ENCODE measurements at places on chromosomes 7 and 10.

DNA sequence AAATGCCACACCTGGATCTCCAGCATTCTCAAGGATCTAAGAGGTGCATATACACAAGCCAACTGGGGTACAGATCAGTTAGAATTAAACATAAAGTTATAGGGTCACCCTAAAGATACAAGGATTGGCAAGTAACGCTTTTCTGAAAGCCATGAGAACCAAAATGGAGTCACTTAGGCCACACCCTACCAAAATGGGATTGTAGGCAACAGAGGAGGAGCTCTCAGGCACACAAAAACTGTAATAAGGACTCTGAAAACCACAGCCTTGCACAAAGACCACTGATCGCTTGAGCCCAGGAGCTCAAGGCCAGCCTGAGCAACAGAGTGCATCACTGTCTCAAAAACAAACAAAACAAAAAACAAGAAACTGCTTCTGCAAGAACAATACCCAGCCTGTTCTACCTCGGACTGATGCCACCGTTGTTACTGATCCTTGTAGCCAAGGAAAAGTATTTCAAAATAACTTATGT is 35.5 kb downstream of the SVOPL start:
- DNase-seq: no peak

DNA sequence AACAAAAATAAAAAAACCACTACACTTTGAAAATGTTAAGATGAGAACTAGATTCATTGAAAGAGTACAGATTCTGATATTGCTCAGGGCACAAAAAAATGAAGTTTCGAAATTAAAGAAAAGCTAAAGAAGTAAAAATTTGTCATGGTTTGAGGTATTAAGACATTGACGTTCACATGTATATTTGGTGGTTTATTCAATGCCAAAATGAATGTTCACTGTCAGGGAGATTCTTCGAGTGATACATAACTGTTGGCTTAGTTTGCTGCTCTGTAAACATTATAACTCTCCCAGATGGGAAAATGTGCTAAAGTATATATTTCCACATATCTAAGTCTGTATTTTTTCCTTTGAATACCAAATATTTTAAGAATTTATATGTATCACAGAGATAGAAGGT is 345.0 kb downstream of the SEMA3D start:
- DNase-seq: no peak

GRCh38 chr10:3054851-3055199 is 12.5 kb upstream of the PFKP start:
- no peak for DNase-seq

DNA sequence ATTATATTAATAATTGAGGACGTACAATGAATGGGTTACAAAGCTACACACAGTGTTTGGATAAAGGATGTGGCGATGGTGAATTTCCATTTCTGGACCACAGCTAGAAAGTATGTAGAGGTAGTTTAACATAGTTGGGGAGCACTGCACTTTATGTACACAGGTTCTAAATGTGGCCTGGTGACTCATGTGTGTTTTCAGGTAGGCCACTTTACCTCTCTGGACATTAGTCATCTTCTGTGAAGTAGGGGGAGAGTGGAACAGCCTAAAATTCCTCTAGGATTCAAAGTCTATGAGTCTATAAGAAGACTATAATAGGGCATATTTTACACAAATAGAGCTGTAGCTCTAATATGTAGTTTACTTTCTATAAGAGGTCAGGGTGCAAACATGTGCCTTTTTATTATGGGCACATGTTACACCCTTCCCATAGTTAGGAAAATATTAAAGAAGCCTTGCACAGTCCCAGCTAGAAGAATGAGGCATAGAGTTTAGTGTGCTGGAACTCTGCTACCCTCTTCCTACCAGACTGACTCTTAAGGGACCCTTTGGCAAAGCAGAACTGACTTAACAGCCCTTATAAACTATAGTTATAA is 594.9 kb downstream of the LRMDA start:
- DNase-seq: no peak

DNA sequence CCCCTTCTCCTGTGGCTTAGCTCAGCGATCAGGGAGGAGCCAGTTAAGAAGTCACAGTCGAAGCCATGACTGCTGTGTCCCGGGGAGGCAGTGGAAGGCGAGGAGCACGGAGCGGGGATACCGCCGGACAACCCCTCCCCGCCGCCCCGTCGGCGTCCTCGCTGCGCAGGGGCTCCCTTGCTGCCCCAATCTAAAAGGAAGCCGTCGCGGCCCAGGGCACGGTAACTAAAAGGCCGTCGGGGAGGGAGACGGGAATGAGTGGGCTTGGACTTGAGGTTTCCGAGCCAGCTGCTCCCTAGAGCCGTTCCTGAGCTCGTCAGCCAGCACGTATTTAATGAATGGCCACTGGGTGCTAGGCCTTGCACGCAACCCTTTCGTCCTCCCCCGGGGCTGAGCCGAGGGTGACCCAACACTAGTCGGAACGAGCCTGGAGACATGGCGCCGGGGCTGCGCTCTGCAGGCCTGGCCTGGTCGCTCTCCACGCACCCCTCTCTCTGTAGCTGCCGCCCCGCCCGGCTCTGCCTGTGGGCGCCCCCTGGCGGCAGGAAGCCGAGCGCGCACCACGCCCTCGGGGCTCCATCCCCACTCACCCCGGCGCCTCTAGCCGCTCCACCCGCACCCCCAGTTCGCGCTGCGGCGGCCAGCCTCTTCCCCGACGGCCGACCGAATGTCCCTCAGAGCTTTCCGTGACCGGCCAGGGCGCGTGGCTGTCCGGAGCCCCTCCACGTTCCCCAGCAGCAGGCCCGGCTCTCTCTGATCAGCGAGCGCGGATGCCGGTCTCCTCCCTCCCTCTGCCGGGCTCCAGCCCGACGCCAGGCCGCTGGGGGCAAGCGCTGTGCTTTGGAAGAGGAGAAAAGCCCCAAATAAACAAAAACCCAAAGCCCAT is 29.3 kb upstream of the KCNK18 start:
- peak; percentile 39 for DNase-seq

DNA sequence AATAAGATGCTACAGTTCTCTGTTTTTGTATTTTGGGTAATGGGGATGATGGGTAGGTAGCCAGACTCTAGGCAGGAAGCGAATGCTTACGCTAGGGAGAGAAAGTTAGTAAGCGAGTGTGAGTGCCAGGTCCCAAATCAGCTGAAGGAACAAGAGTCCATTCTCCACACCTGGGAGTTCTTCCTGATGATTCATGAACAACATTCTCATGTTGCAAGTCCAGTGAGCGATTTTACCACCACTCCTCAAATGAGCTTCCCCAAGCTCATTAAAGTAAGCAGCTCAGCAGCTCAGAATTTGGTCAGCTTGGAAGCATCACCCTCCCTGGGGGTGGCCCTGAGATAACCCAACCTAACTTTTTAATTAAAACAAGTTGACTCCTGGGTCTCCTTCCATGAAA is 27.3 kb downstream of the SH3PXD2A start:
- no peak for DNase-seq

DNA sequence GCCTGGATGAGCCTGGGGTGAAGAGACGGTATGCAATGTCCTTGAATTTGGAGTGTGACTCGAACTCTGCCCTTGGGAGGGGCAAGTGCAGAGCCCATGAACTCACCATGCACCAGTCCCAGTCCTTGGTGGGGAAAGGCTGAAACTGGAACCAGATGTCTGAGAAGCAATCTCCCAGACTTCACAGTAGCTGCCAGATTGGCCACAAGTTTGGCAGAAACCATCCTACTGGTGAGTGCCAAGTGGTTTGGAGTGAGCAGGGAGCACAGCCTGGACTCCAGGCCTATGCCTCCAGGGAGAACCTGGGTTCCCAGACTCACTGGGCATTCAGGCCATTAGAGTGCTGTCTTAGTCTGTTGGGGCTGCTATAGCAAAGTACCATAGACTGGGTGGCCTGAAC is 99.6 kb upstream of the LYZL1 start:
- no peak for DNase-seq

DNA sequence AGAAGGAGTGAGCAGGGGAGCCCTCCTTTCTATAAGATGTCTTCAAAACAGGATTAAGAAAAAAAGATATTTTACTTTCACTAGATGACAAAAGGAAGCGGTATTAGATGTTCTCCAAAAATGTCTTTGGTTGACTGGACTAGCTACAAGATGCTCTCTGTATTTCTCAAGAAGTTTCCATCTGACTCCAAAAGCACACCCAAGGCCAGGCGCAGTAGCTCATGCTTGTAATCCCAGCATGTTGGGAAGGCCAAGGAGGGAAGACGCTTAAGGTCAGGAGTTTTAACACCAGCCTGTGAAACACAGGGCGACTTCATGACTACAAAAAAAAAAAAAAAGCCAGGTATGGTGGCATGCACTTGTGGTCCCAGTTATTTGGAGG is 84.5 kb downstream of the PIP4K2A start:
- DNase-seq: no peak

DNA sequence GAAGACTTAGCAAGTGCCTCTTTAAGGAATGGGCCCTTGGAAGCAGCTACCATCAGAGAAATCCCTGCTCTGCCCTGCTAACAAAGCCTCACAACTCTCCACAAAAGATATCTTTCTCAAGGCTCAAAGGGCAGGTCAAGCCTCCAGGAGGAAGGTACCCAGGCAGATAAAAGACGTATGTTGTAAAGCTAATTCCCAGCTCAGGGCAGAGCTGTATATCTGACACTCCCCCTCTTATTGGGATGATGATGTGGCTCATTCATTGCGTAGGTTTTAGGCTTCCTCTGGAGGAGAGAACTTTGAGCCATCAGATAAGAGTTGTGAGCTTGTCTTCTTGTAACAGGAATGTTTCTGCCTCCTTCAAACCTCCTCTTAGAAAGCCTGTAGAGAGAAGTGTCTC is 145.4 kb downstream of the CALN1 start:
- no peak for DNase-seq

- no peak for DNase-seq
Measured at GRCh38 chr7:135991322-135991721, 14.2 kb upstream of the MTPN start.

- no peak for DNase-seq
Measured at GRCh38 chr10:47400786-47401185, 16.7 kb upstream of the ZNF488 start.

DNA sequence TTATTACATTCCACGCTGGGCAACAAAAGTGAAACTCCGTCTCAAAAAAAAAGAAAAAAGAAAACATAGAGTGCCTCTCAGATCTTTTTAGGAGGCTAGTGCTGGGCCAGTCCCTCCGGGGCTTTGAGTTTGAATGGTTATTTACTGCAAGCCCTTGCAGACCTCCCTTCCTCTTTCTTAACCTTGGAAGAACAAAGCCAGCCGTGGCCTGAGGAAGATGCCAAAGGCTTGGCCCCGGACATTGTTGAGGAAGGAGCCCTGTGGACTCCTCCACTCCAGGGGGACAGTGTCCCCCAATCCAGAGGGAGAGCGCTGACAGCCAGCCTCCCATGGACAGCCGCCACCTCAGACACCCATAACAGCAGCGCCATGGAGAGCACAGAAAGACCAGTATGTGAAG is 5.0 kb downstream of the TSPAN33 start:
- no peak for DNase-seq

GRCh38 chr10:129090618-129091366 is 376.2 kb upstream of the MGMT start:
- DNase-seq: no peak

DNA sequence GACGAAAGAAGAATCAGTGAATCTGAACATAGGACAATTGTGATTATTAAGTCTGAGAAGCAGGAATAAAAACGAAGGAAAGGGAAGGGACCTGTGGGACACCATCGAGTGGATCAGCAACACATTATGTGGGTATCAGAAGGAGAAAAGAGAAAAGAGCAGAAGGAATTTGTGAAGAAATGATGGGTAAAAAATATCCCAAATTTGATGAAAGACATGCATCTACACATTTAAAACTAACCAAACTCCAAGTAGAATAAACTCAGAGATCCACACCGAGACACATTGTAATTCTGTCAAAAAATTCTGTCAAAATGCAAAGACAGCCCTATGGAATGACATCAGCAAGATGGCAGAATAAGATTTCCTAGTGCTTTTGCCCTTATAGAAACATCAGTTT is 171.1 kb downstream of the ITGB1 start:
- no peak for DNase-seq

DNA sequence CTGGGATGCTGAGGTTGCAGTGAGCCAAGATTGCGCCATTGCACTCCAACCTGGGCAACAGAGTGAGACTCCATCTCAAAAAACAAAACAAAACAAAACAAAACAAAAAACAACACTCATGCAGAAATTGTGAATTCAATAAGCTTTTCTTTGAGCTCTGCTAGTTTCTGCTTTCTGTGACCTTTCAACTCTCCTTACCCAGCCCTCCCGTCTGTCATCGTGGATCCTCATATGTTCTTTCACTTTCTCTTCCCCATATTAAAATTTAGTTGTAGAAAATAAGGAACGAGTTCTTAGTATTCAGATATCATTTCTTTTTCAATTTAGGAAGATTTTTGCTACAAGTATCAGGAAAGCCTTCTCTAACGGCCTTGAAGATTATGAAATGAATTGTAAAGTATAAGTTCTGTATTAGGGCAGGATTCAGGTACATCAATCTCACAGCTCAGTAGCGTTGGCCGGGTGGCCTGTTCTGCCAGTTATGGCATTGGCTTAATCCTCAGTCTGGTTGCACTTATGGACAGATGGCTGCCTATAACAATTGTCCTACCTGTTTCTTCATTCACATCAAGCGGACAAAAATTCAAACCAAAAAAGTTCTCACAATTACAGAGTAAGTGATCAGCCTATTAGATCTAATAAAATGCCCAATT is 1167.0 kb downstream of the SORCS3 start:
- DNase-seq: no peak

DNA sequence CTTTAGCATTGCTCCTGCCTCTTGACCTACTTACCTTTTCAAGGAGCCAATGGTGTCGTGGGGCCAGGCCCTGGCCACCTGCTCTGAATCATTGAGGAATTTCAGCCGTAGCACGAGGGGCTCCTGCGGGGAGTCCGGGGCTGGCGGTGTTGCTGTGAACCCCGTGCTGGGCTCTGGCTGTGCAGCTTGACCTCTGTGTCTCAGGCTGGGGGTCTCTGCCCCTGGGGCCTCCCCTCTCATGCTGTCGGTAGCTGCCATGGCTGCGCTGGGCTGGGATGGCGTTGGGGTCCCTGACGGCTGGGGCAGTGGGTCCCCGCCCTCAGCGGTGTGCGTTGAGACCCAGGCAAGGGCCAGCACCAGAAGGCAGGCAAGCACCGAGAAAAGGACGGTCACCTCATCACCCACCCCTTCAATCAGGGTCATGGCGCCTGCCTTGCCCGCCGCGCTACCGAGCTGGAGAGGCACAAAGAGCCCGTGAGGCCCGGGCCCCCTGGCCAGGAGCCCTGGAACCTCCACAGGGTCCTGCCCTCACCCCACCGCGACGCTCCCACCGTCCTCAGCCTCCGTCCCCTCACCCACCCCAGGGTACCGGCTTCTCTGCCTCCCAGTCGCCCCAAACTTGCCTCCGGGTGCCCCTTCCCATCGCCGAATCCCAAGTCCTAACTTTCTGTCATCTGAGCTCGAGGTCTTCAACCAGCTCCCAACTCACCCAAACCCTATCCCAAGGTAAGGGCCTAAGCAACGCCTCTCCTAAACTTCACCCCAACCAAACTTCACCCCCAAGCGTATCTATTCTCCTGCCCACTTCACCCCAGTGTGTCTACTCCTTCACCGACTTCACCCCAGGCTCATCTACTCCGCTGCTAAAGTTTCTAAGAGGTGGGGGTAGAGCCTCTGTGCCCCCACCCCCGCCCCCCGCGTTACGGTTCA is 887 bp downstream of the TMUB1 start:
- DNase-seq: no peak

All from CD8-positive, alpha-beta memory T cell (primary cell).